ENCODE measurements at places on chromosomes 2 and 18.

- DNase-seq: no peak
- H3K4me1 ChIP-seq: no peaks in the 10 kb centered on the region
- H3K4me3 ChIP-seq: no peak overlapping the region
- H3K27me3 ChIP-seq: peaks cover 14% of the 10 kb centered on the region
- no peak overlapping the region for H3K27ac ChIP-seq
- no peaks in the 10 kb centered on the region for H3K36me3 ChIP-seq
Measured at GRCh38 chr2:108407864-108408729, 30.3 kb downstream of the SULT1C4 start.

DNA sequence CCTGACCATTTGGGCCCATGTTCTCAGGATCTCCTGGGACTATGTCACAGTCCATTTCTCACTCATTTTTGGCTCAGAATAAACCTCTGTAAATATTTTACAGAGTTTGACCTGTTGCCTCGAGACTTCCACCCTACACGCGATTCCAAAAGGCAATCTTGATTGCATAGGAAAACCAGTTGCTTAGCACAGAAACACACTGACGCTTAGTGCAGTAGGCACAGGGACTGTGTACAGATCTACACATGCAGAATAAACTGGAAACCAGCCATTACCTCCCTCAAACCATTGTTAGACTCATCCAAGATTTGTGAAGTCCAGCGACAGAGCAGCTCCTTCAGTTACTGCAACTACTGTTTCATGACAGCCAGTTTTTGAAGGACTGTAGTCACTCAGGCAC lies 73.0 kb downstream of the NCKAP5 start:
- no peak overlapping the region for H3K4me3 ChIP-seq
- no peak overlapping the region for H3K27ac ChIP-seq
- DNase-seq: no peak
- H3K36me3 ChIP-seq: no peaks in the 10 kb centered on the region
- H3K4me1 ChIP-seq: no peaks in the 10 kb centered on the region

DNA sequence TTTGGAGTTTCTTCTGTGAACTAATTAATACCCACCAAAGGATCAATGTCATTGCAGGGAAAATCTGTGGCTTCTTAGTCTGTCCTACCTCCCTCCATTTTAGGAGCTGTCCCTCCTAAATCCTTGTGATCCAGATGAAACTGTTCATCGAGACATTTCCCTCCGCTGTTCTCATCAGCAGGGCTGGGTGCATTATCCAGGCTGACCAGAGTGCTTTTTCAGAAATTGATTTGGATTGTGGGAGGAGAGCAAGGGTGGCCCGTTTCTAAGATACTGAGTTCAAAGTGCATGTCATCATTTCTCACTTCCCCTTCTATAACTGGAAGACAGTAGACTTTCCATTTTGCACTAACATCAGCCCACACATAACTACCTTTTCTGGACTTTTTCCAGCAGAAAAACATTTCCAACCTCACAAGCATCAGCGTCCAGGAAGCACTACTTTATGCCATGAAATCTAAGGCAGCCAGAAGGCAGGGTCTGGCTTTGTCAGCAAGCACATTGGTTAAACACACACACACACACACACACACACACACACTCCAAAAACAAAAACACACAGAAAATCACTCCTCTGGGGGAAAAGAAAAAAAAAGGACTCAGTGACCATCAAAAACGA lies 94.1 kb downstream of the ANKRD44 start:
- peaks cover 13% of the 10 kb centered on the region for H3K36me3 ChIP-seq

DNA sequence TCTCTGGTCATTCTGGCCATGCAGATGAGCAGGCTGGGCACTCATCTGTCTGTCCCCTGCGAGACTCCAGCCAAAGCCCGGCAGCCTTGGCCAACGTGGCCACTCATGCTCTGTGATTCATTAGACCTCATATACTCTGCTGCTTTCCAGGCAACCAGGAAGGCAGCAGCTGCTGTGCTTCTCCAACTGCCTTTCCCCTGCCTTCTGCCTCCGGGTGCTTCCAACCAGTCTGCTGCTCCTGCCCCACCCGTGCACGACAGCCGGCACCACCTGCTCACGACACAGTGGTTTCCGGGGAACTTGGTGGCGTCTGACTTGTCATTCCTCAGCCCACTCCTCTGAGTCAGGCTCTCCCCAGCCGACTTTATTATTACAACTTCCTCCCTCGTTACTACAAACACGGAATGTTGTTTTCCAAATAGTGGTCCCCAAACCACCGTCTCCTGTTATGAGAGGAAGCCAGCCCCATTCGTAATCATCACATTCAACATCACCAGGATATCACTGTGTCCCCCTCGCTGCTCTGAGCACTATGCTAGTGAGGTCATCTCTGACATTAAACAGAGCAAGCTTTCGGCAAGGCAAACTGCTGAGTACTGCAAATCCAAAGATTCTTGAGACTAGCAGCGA lies 392.4 kb downstream of the ALK start:
- peaks cover 4% of the 10 kb centered on the region for H3K27me3 ChIP-seq
- H3K4me3 ChIP-seq: no peak overlapping the region
- no peak overlapping the region for H3K27ac ChIP-seq
- H3K4me1 ChIP-seq: no peaks in the 10 kb centered on the region
- no peaks in the 10 kb centered on the region for H3K36me3 ChIP-seq

GRCh38 chr2:55311444-55311870 lies 42.4 kb upstream of the MTIF2 start:
- H3K27ac ChIP-seq: no peak overlapping the region
- no peak for DNase-seq
- H3K4me3 ChIP-seq: no peak overlapping the region
- H3K36me3 ChIP-seq: peaks cover 36% of the 10 kb centered on the region

- H3K4me1 ChIP-seq: peaks cover 53% of the 10 kb centered on the region
- no peaks in the 10 kb centered on the region for H3K27me3 ChIP-seq
- H3K36me3 ChIP-seq: no peaks in the 10 kb centered on the region
- peak overlapping the region; percentile 96 for H3K4me3 ChIP-seq
Measured at GRCh38 chr2:68466361-68466777, 725 bp downstream of the FBXO48 start.

- no peak overlapping the region for H3K4me3 ChIP-seq
- H3K36me3 ChIP-seq: peaks cover 9% of the 10 kb centered on the region
- no peaks in the 10 kb centered on the region for H3K27me3 ChIP-seq
- DNase-seq: no peak
Measured at GRCh38 chr2:178484245-178485041, 4.2 kb downstream of the PLEKHA3 start.

DNA sequence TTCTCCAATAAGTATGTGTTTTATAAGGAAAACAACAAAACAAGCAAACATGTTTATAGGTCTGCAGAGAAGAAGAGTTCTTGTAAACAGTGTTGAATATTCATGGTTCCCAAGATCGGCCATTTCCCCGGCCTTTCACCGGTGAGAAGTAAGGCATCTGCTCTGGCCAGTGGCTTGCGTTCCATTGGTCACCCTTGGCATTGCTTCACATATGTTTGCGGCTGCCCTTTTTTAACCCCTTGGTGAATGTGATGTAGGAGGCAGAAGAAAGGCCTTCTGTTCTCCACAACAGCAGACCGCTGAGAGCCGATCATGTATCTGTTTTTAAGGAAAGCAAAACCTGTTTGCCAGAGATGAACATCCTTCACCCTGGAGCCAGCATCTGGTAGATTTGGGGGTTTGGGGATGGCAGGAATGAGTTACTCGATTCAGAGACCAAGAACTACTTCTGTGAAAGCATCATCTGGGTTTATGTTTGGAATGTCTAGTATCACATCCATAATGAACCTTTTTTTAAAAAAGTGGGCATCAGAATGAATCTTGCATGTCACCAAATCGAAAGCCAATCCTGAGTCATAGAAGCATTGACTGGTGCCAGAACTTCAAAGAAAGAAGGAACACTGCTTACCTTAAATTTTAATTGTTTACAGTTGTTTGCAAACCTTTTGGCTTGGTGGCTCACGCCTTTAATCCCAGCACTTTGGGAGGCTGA lies 112.3 kb downstream of the AGAP1 start:
- no peaks in the 10 kb centered on the region for H3K4me1 ChIP-seq
- H3K36me3 ChIP-seq: no peaks in the 10 kb centered on the region
- no peak for DNase-seq
- H3K27me3 ChIP-seq: peaks cover 23% of the 10 kb centered on the region

- peaks cover 49% of the 10 kb centered on the region for H3K4me1 ChIP-seq
- H3K4me3 ChIP-seq: no peak overlapping the region
- peaks cover 4% of the 10 kb centered on the region for H3K36me3 ChIP-seq
- DNase-seq: no peak
- H3K27me3 ChIP-seq: no peaks in the 10 kb centered on the region
Measured at GRCh38 chr2:238379096-238379810, 47.5 kb upstream of the ASB1 start.

GRCh38 chr2:100580367-100581276 lies 17.8 kb downstream of the PDCL3 start:
- peaks cover 3% of the 10 kb centered on the region for H3K36me3 ChIP-seq
- peak overlapping the region; percentile 98 for H3K27ac ChIP-seq
- peak overlapping the region; percentile 82 for H3K4me3 ChIP-seq

- H3K27me3 ChIP-seq: peaks cover 5% of the 10 kb centered on the region
- H3K36me3 ChIP-seq: no peaks in the 10 kb centered on the region
- no peaks in the 10 kb centered on the region for H3K4me1 ChIP-seq
- no peak overlapping the region for H3K27ac ChIP-seq
Measured at GRCh38 chr18:59520562-59521355, 161.7 kb upstream of the LMAN1 start.

GRCh38 chr18:23943903-23944624 lies 70.5 kb upstream of the TTC39C start:
- no peaks in the 10 kb centered on the region for H3K27me3 ChIP-seq
- no peak overlapping the region for H3K4me3 ChIP-seq
- H3K4me1 ChIP-seq: peaks cover 27% of the 10 kb centered on the region
- no peak for DNase-seq
- H3K36me3 ChIP-seq: no peaks in the 10 kb centered on the region

DNA sequence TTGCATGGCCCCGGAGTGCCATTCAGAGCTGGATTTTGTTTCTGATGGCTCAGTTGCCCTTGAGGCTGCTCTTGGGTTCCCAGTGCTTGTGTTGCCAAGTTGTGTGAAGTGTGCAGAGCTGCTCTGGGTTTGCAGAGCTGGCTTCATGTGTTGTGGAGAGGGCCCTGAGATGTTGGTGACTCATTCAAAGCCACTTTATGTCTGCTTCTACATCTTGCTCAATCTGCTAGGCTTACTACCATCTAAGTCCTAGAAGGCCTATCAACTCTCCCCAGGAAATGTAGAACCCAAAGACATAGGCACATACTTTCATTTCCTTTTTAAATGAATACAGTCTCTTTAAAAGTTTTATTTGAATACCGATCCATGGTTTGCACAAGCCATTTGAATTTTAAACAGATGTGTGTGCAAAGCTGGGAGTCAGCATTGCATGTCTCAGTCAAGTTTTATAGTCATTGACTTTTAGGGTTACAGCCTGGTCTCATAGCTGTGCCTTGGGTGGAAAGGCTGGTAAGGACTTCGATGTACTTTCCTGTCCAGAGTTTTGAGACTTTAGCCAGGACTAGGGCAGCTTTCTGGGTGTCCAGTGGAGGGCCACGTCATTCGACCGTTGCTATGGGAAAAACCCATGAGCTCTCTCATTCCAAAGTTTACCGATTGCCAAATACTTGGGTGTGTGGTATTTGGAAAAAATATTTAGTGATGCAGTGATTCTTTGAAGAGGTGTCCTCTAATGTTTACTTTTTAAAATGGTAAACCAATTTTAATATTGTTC lies 105.0 kb downstream of the LTBP1 start:
- no peak overlapping the region for H3K4me3 ChIP-seq
- H3K36me3 ChIP-seq: no peaks in the 10 kb centered on the region
- no peak for DNase-seq
- H3K4me1 ChIP-seq: no peaks in the 10 kb centered on the region
- peaks cover 4% of the 10 kb centered on the region for H3K27me3 ChIP-seq
- H3K27ac ChIP-seq: no peak overlapping the region

- H3K27ac ChIP-seq: no peak overlapping the region
- H3K4me1 ChIP-seq: no peaks in the 10 kb centered on the region
- peaks cover 2% of the 10 kb centered on the region for H3K27me3 ChIP-seq
- no peak for DNase-seq
- H3K4me3 ChIP-seq: no peak overlapping the region
Measured at GRCh38 chr18:25446972-25447371, 95.0 kb upstream of the ZNF521 start.

DNA sequence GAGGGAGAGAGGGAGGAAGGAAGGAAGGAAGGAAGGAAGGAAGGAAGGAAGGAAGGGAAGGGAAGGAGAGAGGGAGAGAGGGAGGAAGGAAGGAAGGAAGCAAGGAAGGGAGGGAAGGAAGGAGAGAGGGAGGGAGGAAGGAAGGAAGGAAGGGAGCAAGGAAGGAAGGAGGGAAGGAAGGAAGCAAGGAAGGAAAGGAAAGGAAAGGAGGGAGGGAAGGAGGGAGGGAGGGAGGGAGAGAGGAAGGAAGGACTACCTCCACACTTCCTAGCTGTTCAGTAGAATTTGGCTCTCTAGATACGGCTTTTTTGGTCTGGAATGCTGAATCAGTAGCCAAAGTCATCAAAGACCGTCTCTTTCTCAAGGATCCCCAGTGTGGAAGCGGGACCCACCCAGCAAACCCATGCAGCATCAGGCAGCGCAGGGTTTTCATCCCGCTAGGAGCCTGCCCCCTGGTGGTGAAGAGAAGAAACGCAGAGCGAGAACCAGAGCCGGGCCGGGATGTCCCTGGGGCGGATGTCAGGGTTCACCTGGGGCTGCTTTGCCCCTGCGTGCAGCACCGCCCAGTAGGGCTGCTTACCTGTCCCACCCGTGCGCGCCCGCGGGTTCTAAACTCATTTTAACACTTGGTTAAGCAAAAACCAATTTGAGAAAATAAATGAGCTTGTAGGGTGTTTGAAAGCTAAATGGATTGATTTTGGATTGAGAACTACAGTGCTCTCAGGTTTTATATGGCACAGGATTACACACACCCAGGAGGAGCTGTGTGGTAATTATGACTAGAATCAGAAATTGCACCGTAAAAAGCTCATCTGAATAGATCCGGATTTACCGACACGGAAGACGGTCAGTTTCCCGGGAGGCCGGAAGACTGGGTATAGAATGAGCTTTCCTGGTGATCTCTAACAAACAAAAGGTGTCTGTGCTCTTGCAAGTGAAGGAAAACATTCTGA lies 48.1 kb upstream of the ARL4C start:
- no peaks in the 10 kb centered on the region for H3K36me3 ChIP-seq
- no peak overlapping the region for H3K4me3 ChIP-seq

DNA sequence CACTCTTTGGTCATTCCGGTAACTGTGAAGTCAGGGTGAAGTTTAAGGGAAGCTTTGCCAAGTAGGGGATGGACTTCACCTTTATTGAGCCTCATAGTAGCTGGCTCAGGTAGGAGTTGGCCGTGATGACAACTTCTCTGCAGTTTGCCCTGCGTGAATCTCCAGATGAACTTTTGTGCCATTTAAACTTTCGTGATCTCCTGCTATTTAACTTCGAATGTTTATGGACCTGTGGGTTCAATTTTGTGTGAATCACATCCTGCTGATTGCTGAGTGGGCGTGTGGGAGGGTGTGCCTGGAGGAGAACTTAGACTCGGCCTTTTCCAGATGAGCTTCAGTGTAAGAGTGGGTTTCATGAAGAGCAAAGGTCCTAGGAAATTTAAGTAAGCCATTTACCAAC lies 4.2 kb downstream of the UGT1A1 start:
- H3K4me1 ChIP-seq: no peaks in the 10 kb centered on the region
- no peak overlapping the region for H3K4me3 ChIP-seq
- no peak for DNase-seq
- H3K27me3 ChIP-seq: peaks cover 25% of the 10 kb centered on the region
